CD4-positive, alpha-beta T cell treated with Interferon gamma for 1 hour (primary cell): ENCODE measurements at places on chromosomes 12 and 14.

- DNase-seq, result peak; percentile 25
Measured at GRCh38 chr14:65054471-65055085, 47.7 kb downstream of the MAX start.

DNA sequence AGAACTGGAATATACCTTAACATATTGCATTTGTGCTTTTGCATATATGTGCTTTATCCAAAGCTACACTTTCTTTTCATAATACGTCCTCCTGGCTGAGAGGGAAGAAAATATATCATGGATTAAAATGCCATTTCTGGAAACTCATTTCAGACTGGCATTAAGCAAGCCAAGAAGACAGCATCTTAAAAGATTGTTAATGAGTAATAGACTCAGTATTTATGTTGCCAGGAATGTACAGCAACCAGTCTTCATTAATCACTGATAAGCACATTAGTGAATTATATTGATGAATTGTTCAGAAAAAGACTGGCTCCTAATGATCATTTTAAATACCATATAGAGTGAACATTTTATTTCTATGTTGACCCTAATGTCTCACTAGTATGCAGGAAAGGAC lies 134.9 kb upstream of the IFNG-AS1 start:
- no peak for DNase-seq

DNA sequence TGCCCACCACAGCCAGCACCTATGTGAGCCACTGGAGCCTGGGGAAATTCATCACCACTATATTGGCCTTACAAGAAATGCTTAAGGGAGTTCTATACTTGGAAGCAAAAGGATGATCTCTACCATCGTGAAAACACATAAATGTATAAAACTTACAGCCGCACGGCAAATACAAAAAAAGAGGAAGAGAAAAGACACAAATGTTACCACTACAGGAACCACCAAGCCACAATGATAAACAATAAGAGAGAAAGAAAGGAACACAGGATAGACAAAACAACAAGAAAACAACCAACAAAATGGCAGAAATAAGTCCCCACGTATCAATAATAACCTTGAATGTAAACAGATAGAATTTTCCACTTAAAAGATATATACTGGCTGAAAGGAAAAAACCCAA lies 267.5 kb downstream of the TMEM121 start:
- DNase-seq, result no peak

DNA sequence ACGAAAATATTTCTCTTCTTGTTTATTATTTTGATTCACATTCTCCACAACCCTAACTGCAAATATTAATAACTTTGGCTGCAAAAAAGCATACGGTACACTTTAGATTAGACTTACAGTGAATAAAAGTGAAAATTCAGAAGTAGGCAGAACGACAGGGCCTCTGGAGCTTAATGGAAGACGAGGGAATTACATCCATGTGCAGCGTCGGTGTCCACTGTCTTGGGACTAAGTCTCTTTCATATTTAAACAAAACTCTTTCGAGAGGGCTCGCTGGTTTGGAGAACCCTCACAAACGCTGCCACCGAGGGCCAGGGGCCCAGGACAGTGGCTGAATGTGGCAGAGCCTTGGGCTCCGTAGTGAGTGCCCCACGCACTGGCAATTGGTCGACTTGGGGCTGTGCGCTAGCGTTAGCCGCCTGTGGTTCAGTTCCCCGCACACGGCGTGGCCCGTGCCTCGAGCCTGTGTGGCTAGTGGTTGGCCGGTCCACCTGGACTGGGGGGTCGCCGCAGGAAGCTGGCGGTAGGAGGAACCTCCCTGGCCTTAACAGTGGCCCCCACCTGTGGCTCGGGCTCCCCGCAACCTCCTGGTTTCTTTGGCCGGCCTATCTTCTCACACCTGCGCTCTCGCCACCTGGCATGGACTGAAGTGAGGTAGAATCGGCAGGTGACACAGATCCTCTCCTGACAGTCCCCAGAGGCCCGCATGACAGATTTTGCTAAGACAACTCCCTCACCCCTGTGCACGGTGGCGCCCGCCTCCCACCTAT lies 739 bp upstream of the PAX9 start:
- no peak for DNase-seq

- no peak for DNase-seq
Measured at GRCh38 chr12:50050410-50051098, 6.8 kb upstream of the ASIC1 start.

DNA sequence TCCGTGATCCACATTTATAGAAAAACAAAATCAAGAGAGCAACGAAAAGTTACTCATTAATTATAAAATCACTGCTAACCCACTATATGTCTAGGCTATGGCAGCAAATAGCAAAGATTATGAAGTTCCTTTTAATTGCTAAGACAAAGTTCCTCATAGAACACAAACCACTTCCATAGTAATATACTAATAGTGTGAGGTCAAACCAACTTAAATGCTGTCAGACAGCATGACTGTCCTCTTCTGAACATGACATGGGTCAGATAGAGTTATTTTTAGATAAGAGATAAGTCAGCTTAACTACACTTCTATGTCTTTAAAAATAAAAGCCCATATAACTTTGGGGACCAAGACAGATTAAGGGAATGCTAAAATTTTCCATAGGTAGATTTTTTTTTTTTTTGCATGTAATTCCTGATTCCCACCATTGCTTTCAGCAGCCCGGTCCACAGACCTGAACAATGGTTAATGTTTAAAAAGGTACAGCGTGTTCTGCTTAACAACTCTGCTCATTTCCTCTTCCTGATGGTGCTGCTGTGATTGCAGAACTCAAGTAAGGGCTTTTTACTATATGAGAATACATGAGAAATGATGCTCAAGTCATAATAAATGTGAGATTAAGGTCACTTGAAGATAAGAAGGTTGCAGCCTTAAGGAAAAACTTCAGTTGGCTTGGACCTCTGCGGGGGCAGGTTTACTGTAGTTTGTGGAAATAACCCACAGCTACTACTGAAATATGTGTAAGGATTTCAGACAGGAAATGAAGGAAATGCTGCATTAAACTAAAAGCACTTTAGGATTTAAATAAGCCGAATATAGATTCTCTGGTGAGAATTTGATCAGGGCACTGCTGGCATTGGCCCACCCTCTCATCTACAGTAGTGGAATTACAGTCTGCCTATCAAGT lies 37.7 kb upstream of the DUSP6 start:
- DNase-seq, result no peak

GRCh38 chr14:55724736-55725135 lies 144.7 kb downstream of the KTN1 start:
- no peak for DNase-seq

- no peak for DNase-seq
Measured at GRCh38 chr14:39243831-39244230, 10.1 kb downstream of the MIA2 start.

- DNase-seq, result no peak
Measured at GRCh38 chr14:76836029-76836630, 9.9 kb downstream of the LRRC74A start.

GRCh38 chr12:49643961-49644619 lies 20.7 kb downstream of the PRPF40B start:
- DNase-seq, result no peak

DNA sequence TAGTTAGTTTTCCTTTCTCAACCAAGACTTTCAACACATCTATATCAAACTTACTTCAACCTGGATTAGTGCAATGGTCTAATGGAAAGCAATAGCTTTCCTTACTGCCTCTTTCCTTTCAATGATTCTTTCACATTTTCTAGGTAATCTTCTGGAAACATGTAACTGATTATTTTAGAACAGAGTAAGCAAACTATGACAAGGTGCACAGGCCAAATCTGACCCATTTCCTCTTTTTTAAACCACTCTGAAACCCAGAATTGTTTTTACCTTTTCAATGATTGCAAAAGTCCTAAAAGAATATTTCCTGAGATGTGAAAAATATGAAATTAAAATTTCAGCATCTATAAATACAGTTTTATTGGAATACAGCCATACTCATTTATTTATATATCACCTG lies 81.6 kb upstream of the TMTC2 start:
- no peak for DNase-seq

DNA sequence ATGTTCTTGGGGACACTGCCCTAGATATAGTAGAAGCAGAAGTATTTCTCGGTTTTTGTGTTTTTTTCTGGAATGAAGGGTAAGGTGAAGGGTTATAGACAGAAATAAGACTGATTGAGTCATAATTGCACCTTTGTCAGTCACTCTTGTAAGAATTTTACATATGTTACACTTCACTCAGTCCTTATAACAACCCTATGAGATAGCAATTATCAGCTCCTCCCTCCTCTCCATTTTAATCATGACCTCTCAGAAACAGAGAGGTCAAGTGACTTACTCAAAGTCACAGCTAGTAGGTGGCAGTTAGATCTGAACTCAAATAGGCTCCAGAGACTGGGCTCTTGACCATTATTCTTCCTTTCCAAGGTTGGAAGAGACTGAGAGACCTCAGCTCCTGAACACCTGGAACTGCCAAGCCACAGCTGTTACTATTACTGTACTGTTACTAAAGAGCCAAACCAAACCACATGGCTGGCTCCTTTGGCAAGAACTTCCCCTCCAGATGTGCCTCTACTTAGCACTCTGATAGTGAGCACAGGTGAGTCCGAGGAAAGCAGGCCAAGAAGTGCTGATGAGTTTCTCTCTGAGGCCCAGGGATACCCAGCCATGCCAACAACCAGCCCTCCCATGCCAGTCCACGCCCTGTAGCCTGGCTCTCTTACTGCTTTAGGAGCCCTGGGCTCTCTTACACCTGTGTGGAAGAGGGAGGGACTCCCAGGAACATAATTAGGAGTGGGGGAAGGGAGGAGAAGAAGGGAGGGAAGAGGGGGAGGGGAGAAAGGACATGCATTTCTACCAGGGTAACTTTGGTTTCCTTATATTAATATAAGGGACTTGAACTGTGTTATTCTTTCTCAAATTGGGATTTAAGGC lies 121.3 kb downstream of the CRADD start:
- no peak for DNase-seq

DNA sequence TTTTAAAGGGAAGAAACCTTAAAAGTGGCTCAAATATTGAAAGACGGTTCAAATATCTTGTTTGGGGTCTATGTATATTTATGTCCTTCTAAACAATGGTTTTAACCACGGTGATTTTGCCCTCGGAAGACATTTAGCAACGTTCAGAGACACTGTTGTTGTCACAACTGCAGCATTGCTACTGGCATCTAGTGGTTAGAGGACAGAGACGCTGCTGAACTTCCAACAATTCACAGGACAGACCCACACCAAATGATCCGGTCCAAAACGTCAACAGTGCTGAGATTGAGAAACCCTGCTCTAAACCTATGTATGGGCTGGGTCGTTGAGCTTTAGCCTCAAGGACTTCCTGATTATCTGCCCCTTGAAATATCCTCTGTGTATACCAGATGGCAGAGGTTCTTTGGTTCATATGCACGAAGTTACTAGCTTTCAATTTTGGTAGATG lies 1.7 kb downstream of the ANGEL1 start:
- DNase-seq, result peak; percentile 26
